Fibroblast of skin of right quadriceps (primary cell): ENCODE measurements at places on chromosomes 12 and 14.
A peak's percentile ranks its signal among the peaks of the same experiment; 100 is the strongest.

DNA sequence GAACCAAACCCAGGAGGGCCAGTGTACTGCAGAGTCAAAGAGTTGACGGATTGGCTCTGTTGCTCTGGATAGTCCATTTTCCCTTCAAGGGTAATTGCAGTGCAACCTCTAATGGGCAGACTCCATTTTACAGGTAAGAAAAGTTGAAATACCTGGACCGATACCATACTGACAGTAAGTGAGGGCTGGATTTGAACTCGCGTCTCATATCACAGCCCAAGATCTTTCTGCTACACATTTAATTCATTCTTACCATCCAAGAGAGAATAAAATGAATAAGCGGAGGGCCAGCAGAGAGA, 356 bp upstream of the ZC3H14 start:
- no peak for DNase-seq

- no peak for DNase-seq
Observed at GRCh38 chr12:38162708-38163441, 153.7 kb upstream of the ALG10B start.

DNA sequence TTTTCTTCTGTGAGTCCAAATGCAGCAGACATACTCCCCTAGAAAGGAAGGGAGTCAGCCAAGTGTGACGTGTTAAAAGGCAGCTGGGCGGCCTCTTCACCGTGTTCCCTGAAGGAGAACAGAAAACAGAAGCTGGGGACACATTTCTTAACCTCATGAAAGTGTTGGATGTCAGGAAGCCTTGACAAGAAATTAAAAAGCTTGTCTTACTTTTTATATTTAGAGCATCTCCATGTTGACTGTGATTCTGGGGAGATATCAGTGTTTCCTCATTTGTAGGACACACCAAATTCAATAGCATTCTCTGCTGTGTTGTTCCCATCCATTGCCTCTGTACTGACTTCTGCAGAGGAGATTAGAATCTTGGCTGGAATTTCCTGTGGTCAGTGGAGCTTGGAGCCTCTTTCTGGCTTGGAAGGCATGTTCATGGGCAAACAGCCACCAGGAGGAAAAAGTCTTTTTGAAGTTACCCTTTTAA, 93.7 kb downstream of the RMST start:
- DNase-seq, result peak; percentile 31

- no peak for DNase-seq
Observed at GRCh38 chr12:4802841-4803240, 82.6 kb downstream of the GALNT8 start.

DNA sequence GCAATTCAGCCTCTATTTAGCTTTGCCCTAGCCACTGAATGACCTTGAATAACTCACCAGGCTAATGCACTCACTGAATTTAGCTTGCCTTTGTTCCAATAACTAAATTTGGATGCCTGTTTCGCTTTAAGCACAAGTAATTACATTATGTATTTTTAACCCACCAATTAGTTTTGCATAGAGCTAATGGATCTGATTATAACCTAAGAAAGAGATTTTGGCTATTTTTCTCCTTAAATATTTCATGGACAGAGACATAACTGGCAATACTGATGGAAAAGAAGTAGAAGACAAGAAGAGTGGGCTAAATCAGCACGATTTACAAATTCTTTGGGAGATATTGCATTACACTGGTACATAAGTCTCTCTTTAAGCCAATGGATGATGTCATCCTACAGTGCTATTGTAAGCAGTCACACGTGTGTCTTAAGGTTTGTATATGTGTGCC, 85.7 kb downstream of the AKAP6 start:
- peak; percentile 38 for DNase-seq

DNA sequence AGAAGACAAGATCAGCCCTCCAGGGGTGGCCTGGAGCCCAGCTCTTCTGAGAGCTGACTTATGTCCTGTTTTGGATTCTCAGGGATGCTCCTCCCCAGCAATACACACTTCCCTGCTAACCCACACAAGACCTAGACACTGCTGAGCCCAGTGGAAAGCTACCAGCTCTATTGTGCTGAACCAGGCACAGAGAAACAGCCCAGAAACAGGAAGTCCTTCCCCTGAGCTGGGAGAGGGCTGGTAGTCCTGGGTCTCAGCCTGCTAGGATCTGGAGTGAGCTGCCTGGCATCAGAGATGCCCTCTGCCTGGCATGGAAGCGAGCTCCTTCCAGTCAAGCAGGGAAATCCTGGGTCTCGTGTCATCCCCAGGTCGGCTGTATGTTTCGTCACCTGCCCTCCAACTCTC, 1.2 kb upstream of the LAG3 start:
- no peak for DNase-seq

DNA sequence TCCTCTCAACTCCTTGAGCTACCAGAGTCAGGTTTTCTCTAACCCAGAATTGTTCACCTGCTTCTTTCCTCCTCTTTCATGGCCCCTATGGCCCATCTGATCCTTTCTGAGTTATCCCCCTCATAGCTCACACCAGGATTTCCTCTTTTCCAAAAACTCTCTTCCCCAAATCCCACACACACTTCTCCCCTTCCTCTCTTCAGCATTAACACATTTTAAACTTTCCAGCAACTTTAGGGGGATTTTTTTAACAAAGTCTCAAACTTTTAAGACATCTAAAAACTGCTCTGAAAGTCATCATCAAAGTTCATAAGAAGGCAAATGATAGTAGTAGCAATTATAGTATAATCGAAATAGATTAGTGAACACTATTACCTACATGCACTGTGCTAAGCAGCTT, 7.9 kb downstream of the OR10P1 start:
- no peak for DNase-seq

GRCh38 chr12:108457734-108458361, 57.2 kb upstream of the FICD start:
- DNase-seq, result no peak
